ENCODE measurements at places on chromosomes 1 and 21.

DNA sequence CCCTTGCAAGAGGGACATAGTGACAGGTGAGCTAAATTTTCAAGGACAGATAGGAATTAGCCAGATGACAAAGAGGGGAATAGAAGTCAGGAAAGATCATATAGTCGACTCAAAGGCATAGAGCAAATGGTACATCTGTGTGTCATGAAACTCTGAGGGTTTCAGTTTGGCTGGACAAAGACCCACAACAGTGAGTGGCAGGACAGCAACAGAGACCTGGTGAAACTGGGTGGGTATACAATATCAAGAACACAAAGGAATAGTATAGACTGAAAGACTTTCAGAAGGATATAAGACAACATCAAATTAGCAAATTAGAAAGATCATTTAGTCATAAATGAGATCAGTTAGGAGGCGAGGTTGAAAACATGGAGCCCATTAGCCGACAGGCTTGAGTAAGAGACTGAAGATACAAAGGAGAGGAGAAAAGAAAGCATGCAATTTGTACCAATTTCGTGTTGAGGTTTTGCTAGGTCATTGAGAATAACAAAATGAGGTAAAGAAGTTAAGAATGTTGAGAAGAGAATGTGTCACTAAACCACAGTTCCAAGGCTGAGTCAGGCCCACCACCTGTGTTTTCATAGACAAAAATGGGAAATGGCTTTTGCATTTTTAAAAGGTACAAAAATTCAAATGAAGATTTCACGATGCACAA is 213.8 kb downstream of the HHIPL2 start:
- no peak for DNase-seq

DNA sequence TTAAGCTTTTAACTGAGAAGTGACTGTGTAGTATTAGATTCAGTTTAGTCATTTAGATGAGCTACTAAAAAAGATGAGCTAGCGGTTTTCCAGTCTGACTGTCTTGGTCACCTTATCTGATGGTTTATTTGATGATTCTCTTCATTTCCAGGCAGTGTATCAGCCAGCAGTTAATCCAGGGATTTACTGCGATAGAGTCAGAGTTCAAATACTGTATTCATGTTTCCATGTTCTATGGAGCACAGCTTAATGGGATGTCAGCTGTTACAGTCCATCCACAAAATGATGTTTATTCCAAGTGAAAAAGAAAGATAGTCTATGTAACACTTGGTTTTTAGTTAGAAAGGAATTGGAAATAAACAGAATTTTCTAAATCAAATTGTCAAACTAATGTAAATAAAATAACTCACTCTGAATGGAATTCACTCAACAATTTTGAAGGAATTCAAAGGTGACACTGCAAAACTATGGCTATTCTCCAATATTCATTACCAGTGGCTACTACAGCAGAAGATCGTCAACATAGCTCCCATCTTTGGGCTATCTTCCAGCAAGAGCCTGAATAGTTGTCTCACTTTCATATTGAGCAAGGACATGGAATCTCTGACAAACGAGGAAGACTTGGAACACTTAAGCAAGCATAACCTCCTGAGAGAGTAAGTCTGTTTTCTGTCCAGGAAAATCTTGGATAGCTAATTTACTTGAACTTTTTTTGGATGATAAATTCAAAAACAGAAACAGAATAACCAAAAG is 54.6 kb upstream of the DPT start:
- no peak for DNase-seq

DNA sequence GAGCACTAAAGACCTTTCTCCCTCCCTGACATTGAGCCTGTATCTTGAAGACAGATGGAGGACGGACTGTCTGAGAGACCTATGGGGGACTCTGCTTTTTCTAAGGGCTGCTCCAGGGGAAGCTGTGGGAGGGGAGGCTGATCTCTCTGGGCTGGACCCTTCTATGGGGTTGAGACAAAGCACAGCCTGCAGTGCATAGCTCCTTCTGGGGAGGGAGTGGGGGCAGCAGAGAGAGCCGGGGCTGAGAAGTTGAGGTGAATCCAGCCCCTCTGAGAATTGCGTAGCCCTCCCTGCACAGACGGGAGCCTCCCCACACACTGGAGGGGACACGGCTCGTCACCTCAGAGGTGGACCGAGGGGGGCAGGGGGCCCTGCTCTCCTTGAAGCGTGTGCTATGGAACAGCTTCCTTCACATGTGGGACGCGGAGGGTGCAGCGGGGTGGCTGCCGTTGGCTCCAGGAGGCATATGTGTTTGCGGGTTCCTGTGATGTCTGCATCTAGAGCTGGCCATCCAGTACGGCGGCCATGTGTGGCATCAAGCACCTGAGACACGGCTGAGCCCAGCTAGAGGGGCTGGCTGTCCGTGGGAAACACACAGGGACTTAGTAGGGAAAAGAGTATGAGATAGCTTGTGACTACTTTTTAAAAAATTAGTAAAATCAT is 299.1 kb downstream of the CAMTA1 start:
- DNase-seq: no peak

DNA sequence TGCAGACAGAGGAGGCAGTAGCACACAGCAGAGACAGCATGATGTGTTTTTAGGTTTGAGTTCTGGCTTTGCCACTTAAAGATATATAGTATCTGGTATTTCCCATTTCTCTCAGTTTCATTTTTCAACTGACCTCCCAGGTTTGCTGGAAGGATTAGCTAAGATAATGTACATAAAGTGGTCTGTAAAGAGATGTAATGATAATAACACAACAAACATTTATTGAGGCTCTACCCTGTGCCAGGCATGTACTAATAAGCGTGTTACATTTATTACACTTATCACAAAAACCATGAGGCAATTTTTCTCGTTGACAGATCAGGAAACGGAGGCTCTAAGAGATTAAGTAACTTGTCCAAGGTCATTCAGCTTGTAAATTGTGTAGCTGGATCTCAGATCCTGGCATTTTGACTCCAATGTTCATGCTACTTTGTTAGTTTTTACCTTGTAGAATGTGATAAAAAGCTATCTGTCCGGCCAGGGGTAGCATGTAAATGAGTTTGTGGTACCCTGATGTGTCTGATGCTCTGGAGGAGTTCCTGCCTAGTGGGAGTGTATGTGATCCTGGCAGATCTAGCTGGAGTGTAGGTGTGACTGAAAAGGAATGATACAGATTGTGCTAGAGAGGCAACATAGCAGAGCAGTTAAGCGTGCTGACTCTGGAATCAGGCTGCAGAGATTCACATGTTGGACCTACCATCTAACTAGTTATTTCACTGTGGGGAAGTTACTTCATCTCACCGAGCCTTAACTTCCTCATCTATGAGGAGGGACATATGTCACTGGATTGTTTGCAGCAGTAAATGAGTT is 146.6 kb downstream of the VPS13D start:
- DNase-seq: no peak

- no peak for DNase-seq
Observed at GRCh38 chr21:34544032-34544496, 32.1 kb upstream of the KCNE1 start.

DNA sequence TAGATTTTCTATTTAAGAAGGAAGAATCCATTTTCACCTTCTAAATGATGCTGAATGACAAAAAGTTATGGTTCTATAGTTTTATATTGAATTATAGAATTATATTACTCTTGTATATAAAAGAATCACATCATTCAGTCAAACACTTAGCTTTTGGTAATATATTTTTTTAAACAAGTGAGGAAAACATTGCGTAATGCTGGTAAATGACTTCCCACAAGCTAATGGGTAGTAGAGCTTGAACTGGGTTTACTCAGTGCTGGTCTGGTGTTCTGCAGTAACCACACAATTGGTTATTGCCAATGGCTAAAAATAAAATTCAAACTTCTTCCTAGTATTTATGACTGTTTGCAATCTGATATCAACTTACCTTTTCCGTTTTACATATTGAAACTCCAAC is 10.6 kb upstream of the GIPC2 start:
- DNase-seq: no peak

GRCh38 chr1:89866568-89866967 is 45.7 kb downstream of the LRRC8D start:
- DNase-seq: no peak

DNA sequence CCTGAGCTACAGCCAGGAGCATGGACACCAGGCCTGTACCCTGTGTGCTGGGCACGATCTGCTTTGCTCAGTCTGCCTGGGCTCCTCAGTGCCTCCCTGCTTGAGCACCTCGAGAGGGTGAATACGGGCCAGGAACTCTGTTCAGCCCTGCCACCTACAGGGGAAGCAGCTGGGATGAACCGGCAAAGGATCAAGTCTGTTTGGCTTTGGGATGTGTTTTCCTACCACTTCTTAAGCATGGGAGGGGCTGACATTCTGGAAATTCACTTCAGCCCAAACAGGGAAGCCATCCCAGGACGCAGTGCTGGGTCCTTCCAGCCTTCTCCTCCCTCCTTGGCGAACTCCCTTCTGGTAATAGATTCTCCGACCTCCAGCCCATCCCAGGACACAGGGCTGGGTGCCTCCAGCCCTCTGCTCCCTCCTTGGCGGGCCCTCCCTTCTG is 55.8 kb upstream of the SELENON start:
- DNase-seq: no peak

- DNase-seq: no peak
Observed at GRCh38 chr21:23541571-23541970, 2065.7 kb downstream of the MRPL39 start.

DNA sequence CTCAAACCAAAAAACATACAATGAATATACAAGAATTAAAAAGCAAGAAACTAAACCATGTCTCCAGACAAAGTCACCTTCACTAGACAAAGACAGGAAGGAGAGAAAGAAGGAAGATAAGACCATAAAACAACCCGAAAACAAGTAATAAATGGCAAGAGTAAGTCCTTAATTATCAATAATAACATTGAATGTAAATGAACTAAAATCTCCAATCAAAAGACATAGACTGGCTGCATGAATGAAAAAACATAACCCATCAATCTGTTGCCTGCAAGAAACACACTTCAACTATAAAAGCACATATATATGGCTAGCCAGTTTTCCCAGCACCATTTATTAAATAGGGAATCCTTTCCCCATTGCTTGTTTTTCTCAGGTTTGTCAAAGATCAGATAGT is 100.8 kb upstream of the SAMSN1 start:
- no peak for DNase-seq

- no peak for DNase-seq
Observed at GRCh38 chr1:39694026-39694425, 2.8 kb upstream of the HPCAL4 start.

DNA sequence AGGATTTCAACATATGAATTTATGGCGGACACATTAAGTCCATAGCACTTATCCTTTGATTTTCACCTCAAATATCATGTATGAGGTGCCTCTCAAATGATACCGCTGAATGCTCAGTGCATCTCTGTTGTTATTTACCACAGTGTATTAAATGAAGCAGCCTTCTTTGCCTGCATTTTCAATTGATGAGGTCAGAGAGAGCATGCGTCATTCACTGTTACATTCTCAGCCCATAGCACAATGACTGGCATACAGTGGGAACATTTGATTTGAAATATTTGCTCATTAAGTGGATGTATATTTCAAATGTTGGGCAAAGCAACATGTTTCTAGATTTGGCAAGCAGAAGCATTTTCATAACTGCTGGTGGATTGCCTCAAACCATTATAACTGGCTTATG is 45.7 kb downstream of the LRRC7 start:
- no peak for DNase-seq

DNA sequence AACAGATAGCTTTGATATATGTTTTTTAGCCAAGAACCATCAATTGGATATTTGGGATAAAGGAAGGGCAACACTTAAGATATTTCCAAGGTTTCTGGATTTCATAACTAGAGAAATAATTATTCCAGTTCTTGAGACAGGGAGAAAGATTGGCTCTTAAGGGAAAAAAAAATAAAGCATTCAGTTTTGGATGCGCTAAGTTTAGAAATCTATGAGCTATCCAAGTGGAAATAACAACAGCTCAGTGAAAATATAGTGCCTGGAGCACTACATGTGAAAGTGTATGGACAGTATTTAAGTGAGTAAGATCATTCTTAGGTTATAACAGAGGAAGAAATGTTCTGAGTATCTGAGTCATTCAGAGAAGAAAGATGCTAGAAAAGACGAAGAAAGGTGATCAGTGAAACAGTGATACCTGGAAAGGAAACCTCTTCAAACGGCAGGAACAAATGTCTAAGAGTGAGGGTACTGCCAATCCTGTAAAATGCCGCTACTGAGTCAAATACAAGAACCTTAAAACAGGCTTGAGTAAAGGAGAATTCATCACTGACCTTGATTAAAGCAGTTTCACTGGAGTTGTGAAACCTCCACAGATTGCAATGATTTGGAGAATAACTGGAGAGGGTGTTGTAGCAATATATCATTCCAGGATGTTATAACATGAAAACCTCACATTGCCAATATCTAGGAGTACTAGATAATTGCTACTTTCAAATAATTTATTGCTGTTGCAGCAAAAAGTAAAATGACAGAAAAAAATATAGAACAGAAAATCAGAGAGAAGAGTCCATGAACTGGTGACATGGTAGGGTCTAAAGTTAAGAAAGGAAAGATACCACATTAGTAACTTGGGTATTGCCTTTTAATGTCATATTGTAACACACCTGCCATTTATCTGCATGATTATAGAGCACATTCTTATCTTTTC is 482.1 kb upstream of the RGS18 start:
- DNase-seq: no peak

DNA sequence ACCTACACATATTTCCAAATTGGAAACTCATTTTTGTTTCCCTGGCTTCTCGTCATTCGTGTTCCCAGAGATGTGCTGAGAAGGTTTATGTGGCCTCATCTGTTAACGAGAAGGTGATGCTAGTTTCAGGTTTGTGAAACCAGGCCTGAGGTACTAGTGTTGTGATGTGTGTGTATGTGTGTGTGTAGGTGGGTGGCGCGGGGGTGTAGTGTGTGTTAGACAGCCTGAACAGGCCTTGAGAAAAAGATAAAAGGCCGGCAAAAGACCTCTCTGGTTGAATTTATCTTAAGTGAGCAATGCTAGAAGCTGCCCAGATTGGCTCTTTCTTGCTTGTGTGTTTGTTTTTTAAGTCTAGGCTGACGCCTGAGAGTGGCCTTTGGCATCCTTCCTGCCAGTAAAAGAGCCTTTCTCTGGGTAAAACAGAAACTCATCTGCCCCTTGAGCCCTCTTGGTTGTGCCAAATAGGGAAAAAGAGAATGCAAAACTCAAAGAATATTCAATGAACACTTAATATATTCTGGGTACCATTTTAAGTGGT is 65.8 kb upstream of the HSD17B7 start:
- DNase-seq: no peak

GRCh38 chr1:94418664-94419655 is 771 bp downstream of the ABCD3 start:
- DNase-seq: no peak

DNA sequence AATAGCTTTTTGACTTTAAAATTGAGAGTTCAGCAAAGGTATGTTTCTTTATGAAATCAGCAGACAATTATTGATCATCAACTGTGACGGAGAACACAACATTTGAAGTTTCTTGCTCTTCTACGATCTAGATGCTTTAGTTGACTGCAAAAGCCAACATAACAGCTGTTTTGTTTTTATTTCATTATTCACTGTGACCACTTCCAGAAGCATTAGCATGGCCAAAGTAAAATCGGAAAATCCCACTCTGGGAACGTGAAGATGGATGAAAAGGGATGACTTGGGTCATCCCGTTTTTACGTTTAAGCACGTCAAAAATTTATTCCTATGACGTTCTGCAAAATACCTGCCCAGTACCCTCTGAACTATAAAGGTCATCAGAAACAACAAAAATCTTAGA is 833.0 kb upstream of the ADAMTS5 start:
- DNase-seq: no peak

Measured in type B pancreatic cell (in vitro differentiated cells).